Kidney (tissue), 22 donors: ENCODE measurements at places on chromosomes 1 and 21.

DNA sequence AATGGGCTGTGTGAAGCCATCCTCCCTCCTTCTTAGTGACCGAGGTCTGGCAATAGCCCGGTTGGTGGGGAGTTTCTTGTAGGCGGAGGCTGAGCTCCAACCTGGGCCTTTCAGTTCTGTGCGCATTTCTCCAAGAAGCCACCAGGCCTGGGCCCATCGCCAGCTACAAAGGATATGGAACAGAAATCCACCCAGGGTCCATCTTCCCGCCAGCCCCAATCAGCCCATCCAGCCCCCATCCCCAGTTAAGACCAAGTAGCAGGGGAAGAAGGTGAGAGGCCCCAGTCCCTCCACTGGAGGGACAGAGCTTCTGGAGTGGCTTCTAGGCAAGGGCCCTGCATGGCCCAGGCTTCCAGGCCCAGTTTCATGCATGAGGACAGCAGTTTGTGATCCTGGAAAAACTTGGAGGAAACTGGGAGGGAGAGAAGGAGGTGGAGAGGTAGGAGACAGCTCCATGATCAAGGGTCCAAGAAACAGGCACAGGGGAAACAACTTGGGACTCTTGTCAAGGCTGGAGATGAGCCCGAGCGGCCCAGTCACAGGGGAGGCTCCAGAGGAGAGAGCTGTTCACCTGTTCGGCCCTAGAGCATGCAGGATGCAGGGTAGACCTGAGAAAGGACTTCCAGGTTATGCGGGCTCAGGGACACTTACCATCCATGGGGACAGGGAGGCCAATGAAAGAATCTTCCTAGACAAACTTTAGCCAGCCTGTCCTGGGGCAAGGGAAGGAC lies 261.2 kb downstream of the PTPRU start:
- DNase-seq = no peak

GRCh38 chr1:46458190-46458589 lies 31.4 kb upstream of the DMBX1 start:
- DNase-seq = no peak

DNA sequence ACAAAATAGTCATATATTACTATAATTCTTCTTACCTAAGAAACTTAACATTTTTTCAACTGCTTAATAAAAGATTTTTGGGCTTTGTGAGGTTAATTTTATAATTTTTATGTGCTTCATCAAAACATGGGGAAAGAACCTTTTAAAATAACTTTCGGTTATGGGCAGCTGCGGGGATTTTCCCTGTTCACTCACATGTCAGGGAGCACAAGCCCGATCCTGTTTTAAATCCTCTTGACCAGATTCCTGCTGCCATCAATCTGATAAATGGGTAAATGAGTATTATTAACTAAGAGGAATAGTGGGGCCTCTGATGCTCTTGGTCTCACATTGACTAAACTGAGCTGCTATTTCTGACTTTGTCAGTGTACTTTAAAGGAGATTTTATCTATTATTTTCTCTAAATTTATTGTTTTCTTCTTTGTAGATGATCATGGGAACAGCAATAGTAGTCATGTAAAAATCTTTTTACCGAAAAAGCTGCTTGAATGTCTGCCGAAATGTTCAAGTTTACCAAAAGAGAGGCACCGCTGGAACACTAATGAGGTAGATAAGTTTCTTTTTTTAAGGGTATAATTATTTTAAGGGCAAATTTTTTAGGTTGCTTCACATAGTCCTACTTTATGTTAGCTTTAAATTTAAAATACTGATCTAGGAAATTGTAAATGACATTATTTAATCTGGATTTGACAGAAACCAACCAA lies 39.6 kb downstream of the CAMTA1 start:
- DNase-seq = no peak

- DNase-seq = no peak
These were observed 20.8 kb downstream of the ACADM start for GRCh38 chr1:75745276-75745675.

- DNase-seq = no peak
These were observed 6.0 kb downstream of the PSMB4 start for GRCh38 chr1:151405187-151405951.

- DNase-seq = peak; percentile 70
These were observed 392.8 kb upstream of the CAMK1G start for GRCh38 chr1:209190591-209191261.

GRCh38 chr1:110674337-110675059 lies at the start of gene KCNA3:
Gene KCNA3 (minus strand): TSS chr1:110674940. CDS start chr1:110674809, 131 bp downstream.
- DNase-seq = peak; percentile 81

DNA sequence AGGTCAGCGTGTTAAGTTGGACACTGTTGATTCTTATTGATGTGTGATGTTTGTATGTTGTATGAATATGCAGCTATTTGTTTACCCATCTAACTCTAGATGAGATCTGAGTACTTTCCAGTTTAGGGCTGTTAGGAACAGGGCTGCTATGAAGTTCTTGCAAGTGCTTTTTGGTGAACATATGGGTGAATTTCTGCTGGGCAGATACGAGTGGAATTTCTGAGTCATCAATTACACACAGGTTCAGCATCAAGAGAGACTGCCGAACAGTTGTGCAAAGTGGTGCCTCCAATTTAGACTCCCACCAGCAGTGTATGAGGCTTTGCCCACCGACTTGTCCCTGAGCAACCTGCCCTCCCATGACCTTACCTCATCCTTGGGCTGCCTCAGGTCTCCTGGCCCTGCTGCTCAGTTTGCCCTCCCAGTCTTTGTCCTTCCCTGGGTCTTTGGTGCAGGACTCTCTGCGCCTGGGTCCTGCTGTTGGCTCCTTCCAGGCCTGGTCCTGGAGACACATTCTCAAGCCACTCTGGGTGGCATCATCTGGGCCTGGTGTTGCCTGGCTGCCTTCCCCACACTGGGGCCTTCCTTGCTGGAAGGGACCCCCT lies 343.6 kb downstream of the PTPRU start:
- no peak for DNase-seq

DNA sequence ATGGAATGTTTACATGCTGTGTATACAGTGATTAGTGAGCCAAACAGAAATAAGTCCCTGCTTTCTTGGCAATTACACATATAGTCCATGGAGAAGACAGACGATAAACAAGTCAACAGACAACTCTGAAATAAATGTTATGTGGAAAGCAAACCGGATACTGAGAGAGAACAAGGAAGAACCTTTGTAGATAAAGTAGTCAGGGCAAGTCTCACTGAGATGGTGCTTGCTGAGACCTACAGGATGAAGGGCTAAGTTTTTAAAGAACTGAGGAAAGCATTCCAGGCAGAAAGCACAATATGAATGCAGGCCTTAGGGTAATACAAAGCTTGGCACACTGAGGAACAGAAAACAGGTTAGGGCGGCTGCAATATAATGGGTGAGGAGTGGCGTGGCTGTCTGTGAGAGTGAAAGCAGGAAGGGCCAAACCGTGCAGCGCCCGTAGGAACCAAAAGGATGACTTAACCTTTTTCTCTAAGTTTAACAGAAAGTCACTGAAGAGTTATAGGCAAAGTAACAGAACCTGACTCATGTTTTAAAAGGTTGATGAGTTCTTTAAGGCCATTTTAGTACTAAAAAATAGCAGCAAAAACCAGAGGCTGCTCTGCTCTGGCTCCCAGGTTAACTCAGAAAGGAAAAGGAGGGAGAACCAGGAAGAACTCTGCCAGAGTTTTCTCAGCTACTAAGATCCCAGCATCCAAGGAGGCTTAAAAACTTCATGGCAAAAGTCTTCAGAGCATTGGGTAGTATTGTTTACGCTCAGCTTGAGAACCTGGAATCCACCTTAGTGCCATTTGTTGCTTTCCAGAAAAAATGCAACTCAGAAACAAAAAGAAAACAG lies 8.7 kb upstream of the TTF2 start:
- no peak for DNase-seq

DNA sequence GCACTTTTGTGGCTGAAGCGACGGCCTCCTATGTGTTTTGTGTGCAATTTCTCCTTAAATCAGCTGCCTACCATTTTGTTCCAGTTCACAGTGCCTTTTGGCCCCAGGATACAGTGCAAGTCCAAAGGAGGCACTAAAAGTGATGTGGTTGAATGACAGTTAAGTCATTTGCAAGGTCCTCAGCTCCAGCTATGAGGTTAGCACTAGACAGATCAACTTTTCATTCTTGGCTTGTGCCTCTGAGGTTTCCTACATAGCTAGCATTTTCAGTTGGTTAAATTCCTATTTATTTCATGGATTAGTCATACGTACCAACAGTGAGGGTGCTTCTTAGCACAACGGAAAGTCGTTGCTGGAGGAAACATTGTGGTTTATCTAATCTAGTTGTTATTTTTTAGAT lies 59.3 kb upstream of the NTPCR start:
- DNase-seq = no peak

- peak; percentile 57 for DNase-seq
These were observed 2.3 kb downstream of the PAX7 start for GRCh38 chr1:18632783-18633421.

- no peak for DNase-seq
These were observed 11.1 kb downstream of the SELE start for GRCh38 chr1:169722779-169723178.

DNA sequence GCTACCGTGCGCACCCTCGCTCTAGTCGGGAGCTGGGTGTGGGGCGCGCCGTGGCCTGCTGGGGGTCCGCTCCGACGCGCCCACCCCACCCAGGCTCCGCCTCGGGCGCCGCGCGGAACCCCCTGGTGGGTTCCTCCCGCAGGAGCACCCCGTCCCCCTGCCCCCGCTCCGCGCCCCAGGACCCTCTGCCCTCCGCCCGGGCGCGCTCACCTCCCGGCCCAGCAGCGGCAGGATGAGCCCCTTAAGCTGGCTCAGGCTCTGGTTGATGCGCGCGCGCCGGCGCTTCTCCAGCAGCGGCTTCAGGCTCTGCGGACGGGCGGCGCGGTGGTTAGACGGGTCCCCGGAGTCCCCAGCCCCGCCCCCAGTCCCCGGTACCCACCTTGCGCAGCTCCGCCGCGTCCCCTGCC lies 319 bp downstream of the HES2 start:
- peak; percentile 55 for DNase-seq

DNA sequence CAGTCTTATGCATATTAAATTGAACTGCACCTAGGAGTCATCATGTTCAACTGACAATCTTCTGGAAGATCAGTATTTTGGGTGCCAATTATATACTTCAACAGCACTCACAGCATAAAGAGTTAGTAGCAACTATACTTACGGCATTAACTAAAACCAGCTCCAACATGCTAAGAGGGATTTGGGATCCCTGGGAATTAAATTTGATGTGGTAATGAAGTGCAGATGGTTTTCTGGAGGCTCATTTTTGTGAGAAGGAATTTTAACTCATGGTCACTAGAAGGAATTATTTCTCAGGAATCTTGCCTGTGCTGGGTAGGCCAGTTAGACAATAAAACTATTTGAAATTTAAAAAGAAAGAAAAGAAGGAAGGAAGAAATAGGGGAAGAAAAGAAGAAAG lies 18.3 kb downstream of the IFI44 start:
- DNase-seq = no peak

- DNase-seq = peak; percentile 22
These were observed 27.3 kb upstream of the TP53BP2 start for GRCh38 chr1:223873044-223873443.

DNA sequence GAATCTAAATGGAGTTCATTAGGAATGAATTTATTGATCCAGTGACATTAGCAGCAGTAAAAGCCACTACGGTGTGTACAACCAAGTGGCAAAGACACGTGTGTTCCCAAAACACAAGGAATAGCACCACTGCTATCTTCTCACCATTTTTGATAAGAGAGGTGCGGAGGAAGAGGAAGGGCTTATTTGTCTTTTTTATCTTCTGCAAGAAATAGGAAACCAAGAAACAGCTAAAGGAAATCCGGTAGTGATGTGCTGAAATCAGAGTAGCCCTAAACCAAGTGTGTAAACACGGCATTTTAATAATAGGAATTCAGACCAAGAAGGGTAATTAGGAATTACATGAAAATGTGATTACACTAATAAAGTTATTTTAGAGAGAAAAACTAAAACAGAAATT lies 9.1 kb upstream of the SCYL3 start:
- no peak for DNase-seq

- DNase-seq = no peak
These were observed 430.9 kb downstream of the LTN1 start for GRCh38 chr21:28561772-28562171.

DNA sequence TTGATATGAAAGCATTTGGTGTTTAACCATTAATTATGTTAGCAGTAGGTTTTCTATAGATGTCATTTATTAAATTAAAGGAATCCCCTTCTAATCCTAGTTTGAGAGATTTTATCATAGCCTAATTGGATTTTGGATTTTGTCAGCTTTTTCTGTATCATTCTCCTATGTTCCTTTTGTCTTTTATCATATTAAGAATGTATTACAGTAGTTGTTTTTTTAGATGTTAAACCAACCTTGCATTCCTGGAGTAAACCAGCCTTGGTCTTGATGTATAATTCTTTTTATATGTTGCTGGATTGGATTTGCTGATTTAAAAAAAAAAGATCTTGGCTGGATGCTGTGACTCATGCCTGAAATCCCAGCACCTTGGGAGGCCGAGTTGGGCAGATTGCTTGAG lies 5.6 kb downstream of the SETDB1 start:
- DNase-seq = no peak

GRCh38 chr1:174894117-174894762 lies 105.5 kb upstream of the CACYBP start:
- DNase-seq = no peak

- no peak for DNase-seq
These were observed 21.2 kb downstream of the CYP4B1 start for GRCh38 chr1:46820076-46820475.

- peak; percentile 95 for DNase-seq
These were observed at the start of gene IRF6 for GRCh38 chr1:209805875-209806760. Gene IRF6 (minus strand): TSS chr1:209806142. CDS start chr1:209801413, 4,729 bp downstream.

DNA sequence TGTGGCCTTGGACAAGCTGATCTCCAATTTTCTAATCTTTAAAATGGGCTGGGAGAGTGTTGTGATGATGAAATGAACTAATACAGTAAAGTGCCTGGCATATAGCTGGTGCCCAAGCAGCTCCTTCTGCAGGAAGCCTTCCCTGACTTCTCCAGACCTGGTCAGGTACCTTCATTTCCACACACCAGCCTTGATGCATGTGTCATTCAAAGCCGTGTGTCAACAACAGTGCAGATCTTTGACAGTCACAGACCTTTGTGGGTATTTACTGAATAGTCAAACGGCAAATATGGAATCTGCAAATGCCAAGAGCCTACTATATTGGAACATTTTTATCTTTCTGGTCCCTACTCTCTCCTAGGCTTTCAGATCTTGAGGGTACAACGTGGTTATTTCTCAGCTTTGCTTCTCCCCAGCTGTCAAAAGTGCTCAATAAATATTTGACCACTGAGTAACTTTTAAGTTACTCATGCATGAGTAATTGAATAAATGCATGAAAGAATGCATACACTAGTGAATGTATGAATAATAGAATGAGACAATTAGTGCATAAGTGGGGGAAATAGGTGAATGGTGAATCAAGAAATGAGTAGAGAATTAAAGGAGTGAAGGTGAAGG lies 75.4 kb downstream of the MDM4 start:
- no peak for DNase-seq

- DNase-seq = peak; percentile 79
These were observed 462 bp upstream of the TLCD4 start for GRCh38 chr1:95116580-95117206.

DNA sequence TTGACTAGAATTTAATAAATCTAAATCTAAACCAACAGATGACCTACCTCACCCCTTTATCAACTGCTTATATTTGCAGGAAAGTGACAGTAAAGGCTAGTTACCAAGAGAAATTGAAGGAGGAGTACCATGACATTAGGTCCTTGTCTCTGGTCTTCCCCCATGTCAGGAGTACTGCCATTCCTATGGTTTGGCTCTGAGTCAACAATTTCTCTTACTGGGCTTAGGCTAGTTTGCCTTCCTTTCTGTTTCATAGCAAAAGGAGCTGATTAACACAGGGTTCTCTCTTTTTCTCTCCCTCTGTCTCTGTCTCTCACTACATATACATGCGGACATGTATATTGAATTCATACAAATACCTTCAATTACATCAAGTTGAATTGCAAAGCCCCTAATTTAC lies 579.9 kb downstream of the DPYD start:
- no peak for DNase-seq

GRCh38 chr1:52037402-52037814 lies 3.8 kb upstream of the KTI12 start:
- no peak for DNase-seq
